NCI-H2107 (cell line): ENCODE measurements at places on chromosomes 13 and 19.
A peak's percentile ranks its signal among the peaks of the same experiment; 100 is the strongest.

- no peak for DNase-seq
These were observed 1.9 kb downstream of the GNG8 start for GRCh38 chr19:46634045-46634655.

- peak; percentile 33 for DNase-seq
These were observed 565.1 kb downstream of the LIG4 start for GRCh38 chr13:107650081-107650701.

GRCh38 chr13:75285310-75285709, 196.7 kb downstream of the TBC1D4 start:
- no peak for DNase-seq

GRCh38 chr13:59677966-59678814, 485.5 kb downstream of the DIAPH3 start:
- DNase-seq = peak; percentile 29

DNA sequence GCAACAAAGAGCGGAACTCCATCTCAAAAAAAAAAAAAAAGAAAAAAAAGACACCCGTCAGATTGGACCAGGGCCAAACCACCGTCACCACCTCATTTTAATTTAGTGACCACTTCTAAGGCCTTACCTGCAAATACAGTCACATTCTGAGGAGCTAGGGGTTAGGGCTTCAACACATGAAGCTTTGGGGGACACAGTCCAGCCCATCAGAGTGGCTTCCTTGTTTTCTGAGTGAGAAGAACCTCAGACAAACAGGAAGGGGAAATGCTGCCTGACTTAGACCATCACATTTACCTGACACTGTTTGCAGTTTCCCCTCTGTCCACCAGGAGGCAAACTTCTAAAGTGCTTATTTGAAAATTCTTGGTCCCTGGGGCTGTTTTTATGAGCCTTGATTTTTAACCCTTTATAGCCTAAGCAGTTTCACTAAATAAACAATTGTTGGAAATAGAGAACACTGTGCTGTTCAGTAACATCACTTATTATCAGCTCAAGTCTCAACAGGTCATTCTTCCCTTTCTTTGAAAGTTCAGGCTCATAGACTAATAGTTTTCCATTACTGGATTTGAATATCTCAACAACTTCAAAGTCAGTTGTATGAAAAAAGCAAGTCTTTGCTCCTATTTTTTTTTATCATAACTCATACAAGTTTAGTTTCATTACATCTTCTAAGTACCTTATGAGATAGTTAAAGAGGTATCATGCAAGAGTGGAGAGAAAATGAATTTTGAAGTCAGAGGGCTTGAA, 74.9 kb upstream of the WASF3 start:
- peak; percentile 22 for DNase-seq

GRCh38 chr13:29756506-29756905, 93.9 kb downstream of the UBL3 start:
- DNase-seq = no peak

DNA sequence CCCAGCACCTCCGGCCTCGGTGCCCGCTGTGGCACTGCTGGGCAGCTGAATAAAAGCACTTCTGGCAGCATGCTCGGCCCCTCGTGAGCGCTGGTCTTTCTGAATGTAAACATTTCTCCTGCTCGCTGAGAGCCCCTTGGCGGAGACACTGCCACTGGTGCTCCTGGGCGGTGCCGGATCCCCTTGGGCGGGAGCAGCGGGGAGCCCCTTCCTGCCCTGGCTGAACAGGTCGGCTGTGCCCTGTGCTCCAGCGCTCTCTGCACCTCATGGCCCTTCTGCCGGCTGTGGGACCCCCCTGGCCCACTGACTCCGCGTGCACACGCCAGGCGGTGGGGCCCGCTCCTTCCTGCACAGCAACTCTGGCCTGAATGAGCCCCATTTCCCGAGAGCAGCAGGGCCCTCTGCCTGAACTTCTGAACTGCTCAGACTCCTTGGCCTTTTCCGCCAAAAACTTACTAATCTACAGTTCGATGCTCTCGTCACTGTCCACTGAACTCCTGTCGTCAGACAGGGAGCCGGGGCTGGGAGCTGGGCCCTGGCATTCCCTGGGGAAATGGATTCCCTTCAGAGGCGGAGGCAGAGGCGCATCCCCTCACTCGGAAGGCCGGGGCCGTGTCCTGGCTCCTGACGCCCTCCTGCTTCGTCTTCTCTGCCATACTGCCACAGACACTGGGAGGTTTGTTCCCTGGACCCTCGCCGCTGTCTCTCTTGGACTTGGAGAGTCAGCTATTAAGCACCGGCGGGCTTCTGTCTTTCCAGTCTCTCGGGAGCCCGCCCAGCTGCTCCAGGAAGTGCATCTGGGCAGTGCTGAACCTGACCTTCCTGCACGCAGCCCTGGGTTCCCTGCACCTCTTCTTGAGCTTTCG, 14.2 kb downstream of the RB1 start:
- DNase-seq = no peak

- DNase-seq = no peak
These were observed 5.0 kb downstream of the CLEC11A start for GRCh38 chr19:50728084-50728737.

- no peak for DNase-seq
These were observed 29.3 kb upstream of the IRS2 start for GRCh38 chr13:109815651-109816050.

GRCh38 chr19:31459430-31459829, 110.2 kb upstream of the TSHZ3 start:
- no peak for DNase-seq

GRCh38 chr19:7072541-7072940, 3.0 kb downstream of the ZNF557 start:
- no peak for DNase-seq

DNA sequence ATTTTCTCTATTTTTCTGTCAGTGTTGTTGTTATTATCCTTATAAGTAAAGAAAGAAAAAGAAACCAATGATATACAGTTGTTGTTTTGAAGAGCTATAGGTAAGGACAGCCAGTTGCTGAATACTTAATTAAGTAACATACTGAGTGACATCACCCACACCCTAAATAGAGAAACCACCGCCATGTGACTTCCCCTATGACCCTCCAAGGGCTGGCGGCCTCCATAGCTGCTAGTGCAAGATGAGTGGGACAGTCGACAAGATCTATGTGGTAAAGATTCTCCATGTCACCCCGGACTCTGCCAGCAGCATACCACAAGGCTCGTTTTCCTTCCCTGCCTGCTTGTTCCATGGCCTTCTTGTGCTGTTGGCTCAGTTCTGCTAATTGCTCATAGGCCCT, 221.1 kb downstream of the DNAJC15 start:
- DNase-seq = no peak

DNA sequence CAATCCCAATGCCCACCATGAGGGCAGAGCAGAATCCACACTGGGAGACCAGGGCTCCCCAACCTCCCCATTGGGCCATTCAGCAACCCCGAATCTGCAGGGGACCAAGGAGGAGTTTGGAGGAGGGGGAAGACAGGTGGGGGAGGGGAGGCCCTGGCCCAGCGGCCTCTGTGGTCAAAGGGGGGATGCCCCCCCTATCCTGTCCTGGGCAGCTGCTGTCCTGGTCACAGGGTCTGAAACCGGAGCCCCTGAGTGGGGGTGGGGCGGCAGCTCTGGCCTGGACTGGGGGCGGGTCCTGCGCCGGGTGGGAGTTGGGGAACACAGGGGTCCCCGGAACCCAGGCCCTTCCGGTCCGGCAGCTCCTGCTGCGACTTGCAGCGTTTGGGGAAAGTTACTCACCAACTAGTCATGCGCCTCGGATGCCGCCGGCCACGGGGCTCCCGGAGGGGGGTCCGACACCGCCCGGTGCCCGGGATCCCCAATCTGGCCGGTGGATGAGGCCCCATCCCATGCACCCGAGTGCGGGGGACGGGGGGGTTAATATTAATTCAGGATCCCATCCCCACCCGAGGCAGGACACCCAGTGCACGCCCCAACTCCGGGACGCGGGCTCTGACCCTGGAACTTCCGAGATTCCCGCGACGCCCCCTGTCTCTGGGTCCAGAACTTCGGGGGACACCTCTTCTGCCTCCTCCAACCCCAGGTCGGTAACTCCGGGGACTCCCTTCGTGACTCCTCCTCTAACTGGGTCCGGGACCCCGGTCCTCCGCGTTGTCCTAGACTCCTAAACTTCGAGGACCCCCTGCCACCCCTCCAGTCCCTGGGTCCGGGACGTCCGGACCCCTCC, 872 bp downstream of the HOMER3 start:
- no peak for DNase-seq

DNA sequence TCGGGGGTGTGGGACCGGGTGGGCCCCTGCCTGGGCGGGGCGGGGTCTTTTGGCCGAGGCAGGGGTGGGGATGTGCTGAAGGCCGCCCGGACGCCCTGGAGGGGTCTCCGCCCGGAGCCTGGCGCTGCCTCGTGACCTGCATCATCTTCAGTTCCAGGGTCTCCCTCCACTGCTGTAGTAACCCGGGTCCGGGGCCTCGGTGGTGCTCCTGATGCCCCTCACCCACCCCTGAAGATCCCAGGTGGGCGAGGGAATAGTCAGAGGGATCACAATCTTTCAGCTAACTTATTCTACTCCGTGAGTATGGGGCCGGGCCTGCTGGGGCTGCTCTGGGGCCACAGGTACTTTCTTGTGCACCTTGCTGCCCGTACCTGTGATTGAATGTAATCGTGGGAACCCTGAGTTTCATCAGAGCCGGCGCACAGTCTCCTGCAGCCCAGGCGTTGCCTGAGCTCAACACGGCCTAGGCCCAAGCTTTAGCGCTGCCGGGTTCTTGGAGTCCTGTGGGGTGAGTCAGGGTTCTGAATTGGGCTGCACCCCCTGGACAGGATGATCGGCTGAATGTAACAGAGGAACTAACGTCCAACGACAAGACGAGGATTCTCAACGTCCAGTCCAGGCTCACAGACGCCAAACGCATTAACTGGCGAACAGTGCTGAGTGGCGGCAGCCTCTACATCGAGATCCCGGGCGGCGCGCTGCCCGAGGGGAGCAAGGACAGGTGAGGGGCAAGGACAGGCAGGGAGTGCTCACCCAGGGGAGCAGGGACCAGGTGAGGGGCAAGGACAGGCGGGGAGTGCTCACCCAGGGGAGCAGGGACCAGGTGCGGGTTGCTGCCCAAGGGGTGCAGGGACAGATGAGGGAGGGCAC, 10.5 kb downstream of the PEAK3 start:
- DNase-seq = no peak

DNA sequence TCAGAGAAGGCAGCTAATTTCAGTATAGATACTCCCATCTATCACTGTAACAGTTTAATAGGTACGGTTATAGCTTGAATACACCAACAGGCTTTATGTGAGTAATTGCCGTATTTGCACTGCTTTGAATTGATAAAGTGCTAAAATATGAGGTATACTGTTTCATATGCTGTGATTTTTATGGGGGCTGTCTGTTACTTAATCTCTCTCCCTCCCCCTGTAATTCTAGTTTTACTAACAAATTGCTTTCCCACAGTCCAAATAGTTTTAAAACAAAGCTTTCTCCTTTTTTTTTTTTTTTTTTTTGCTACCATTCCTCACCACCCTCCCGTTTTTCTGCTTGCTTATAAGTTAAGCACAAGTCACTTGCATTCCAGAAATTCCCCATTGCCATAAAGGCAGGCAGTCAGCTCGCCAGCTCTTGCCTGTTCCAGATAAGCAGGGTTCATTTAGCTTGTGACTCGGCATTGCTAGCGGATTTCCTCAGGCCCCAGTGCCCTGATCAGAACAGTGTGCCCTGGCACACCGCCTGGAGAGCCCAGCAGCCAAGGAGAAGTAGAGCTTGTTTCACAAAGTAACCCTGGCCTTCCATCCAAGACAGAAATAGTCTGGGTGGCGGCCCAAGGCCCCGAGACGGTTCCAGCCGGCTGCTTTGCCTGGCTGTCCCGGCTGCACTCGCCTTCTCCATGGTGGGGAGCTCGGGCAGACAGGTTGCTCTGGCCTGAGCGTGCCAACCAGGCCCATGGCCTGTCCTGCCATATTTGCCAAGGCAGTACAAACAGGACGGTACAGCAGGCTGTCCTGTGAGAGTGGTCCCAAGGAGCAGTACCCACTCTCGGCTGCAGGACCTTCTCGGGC, 43.5 kb upstream of the NPAS1 start:
- no peak for DNase-seq

DNA sequence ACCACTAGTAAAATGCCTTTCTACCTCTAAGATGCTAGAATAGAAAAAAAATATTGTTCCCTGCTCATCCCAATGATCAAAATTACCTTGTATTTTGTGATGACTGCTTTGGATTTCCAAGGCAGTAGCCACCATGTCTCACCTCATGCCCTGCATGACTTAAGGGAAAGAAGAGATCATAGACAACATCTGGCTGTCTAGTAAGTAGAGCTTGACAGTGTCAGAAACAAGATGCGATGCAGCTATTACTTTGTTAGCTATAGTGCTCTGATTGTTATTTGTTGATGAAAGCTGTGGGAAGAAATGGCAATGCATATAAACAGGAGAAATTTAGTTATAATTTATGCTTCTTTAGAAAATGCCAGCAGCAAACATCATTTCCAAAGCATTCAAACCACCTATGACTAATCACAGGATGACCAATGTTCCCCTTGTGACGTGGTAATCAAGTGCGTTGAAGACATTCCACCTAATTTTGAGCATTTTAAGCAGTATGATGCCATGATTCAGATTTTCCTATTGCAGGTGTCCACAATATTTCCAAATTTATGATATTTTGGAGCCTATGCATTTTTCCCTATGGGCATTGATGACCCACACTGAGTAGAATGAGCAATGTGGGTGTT, 308.3 kb downstream of the KCNRG start:
- no peak for DNase-seq

- no peak for DNase-seq
These were observed 2.3 kb upstream of the ASF1B start for GRCh38 chr19:14138576-14139265.

- no peak for DNase-seq
These were observed 89.9 kb upstream of the STARD13 start for GRCh38 chr13:33375421-33375820.

- no peak for DNase-seq
These were observed 366.6 kb downstream of the DNAJC15 start for GRCh38 chr13:43389983-43390382.

DNA sequence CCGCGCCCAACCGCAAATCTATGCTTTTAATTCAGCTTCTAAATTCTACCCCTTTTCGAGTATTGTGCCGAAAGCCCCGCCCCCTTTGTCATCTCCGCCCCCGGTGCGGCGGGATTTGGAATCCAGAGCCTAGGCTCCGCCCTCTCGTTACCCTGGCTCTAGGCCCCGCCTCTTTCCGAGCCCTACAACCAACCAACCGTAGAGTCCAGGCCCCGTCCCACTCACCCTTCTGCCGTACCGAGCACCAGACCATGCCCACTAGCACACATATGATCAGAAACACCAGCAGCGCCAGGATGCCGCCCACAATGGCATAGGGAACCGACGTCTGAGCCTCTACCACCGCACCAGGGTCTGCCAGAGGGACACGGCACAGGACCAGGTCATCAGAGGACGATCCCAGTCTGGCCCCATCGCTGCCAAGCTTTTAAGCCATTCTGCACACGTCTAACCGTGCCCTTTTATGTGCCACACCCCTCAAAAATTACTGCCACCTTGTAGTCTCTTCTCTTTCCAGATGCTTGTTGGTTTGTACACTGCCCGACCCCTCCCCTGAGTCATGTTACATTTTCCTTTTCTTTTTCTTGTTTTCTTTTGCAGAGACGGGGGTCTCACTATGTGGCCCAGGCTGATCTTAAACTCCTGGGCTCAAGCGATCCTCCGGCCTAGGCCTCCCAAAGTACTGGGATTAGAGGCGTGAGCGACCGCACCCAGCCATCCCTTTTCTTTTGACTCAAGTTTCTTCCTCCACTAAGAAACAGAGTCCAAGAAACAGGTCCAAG, 4.7 kb upstream of the ZNF428 start:
- DNase-seq = no peak
